ENCODE measurements at places on chromosomes 4 and X. TPM values are rescaled to one million over a fixed set of nuclear protein-coding genes. Genes with fewer than 3 reads are reported as not detected.

GRCh38 chr4:154414796-154415195 lies 76.8 kb downstream of the DCHS2 start:
- H3K27me3 ChIP-seq = no peaks in the 10 kb centered on the region
- no peak overlapping the region for H3K4me3 ChIP-seq
- H3K27ac ChIP-seq = peak overlapping the region; percentile 27
- H3K4me1 ChIP-seq = no peaks in the 10 kb centered on the region

STOX2 gene
- total RNA-seq = 18.2 TPM

- no peak overlapping the region for H3K4me3 ChIP-seq
- no peak for DNase-seq
- H3K27me3 ChIP-seq = no peaks in the 10 kb centered on the region
- no peaks in the 10 kb centered on the region for H3K36me3 ChIP-seq
- no peaks in the 10 kb centered on the region for H3K4me1 ChIP-seq
Observed at GRCh38 chr4:145260091-145260490, 79.7 kb upstream of the OTUD4 start.

GPR50 gene
- 0.82 TPM for total RNA-seq

DNA sequence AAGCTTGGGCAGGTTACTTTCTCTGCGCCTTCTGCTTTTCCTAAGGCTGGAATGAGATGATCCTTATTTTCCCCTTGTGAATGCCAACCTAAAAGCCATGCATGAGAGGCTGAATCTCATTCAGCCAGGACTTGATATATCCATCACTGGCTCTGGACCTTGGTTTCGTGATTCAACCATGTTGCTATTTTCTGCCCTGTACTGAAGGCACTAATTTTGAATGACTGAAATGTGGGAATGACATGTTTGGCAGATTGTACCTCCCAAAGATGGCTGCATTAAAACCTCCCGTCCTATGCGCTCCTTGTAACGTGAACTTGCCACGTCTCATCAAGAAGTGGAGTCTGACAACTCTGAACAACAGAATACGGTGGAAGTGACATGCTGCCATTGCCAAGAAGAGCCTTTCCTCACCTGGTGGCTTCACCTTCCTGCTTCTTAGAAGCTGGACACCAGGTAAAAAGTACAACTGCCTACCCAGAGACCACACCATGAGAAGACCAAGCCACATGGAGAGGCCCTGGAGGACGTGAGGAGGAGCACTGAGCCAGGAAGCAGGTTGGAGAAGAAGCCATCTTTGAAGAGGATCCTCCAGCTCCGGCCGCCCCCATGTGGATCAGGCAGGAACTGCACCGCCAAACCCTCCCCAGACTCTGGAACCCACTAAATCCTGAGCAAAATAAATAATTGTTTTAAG lies 174.5 kb downstream of the NSUN7 start:
- no peak overlapping the region for H3K4me3 ChIP-seq
- peak; percentile 38 for DNase-seq
- H3K27me3 ChIP-seq = no peaks in the 10 kb centered on the region
- H3K36me3 ChIP-seq = no peaks in the 10 kb centered on the region
- no peak overlapping the region for H3K27ac ChIP-seq

- H3K27ac ChIP-seq = no peak overlapping the region
- no peak overlapping the region for H3K4me3 ChIP-seq
- no peak for DNase-seq
- no peaks in the 10 kb centered on the region for H3K4me1 ChIP-seq
- no peaks in the 10 kb centered on the region for H3K36me3 ChIP-seq
Observed at GRCh38 chrX:16577483-16578029, 72.4 kb upstream of the S100G start.

DNA sequence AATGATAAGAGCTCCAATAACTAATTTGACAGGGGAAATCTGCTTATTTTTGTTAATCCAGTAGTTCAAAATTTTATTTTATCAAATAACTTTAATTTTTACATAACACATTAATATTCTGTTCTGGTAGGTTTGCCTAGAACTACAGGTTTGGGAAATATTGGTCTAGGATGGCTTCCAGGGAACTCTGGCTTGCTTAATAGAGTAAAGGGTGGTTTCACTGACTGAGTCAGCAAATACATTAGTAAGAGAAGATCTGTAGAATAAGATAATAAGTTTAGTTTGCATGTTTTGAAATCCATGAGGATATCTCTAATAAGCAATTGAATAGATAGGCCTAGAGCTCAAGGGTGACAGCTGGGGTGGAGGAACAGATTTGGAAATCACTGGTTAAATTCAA lies 500.7 kb downstream of the ZNF674 start:
- no peak for DNase-seq
- no peaks in the 10 kb centered on the region for H3K36me3 ChIP-seq
- no peaks in the 10 kb centered on the region for H3K4me1 ChIP-seq
- no peak overlapping the region for H3K4me3 ChIP-seq
- H3K27me3 ChIP-seq = no peaks in the 10 kb centered on the region
- no peak overlapping the region for H3K27ac ChIP-seq

- H3K4me1 ChIP-seq = no peaks in the 10 kb centered on the region
- peak within 1 kb of the TSS; percentile 35 for H3K4me3 ChIP-seq
- no peak within 1 kb of the TSS for H3K27ac ChIP-seq
- peaks cover 7% of the 10 kb centered on the region for H3K27me3 ChIP-seq
- no peaks in the 10 kb centered on the region for H3K36me3 ChIP-seq
- peak; percentile 20 for DNase-seq
Observed at GRCh38 chr4:73869130-73870055, at the start of gene CXCL1. Gene CXCL1 (plus strand): TSS chr4:73869393. CDS start chr4:73869471, 78 bp downstream.

PPBP gene
- total RNA-seq = not detected

L1CAM gene
- total RNA-seq = 5.1 TPM

DNA sequence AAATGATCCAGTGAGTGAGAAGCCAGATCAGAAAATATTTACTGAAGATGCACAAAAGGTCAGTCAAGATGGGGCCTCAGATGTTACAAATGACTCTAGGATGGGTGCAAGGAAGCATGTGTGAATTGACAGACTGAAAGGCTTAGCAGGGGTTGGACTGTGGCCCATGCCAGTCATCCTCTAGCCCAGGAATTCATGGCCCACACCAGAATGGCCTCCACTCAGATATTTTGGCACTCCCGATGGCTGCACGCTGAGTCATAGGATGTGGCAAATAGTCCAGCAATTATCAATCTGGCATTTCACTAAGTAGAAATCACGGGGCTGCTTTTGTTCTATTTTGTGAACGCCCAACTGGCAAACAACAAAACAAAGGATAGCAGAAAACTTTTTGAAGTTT lies 406.5 kb downstream of the IQCM start:
- no peak overlapping the region for H3K4me3 ChIP-seq
- DNase-seq = no peak
- H3K27ac ChIP-seq = no peak overlapping the region
- no peaks in the 10 kb centered on the region for H3K36me3 ChIP-seq

GRCh38 chr4:38184404-38184803 lies 224.2 kb downstream of the PTTG2 start:
- no peak for DNase-seq
- H3K36me3 ChIP-seq = no peaks in the 10 kb centered on the region
- H3K4me1 ChIP-seq = no peaks in the 10 kb centered on the region
- H3K27me3 ChIP-seq = no peaks in the 10 kb centered on the region

DNA sequence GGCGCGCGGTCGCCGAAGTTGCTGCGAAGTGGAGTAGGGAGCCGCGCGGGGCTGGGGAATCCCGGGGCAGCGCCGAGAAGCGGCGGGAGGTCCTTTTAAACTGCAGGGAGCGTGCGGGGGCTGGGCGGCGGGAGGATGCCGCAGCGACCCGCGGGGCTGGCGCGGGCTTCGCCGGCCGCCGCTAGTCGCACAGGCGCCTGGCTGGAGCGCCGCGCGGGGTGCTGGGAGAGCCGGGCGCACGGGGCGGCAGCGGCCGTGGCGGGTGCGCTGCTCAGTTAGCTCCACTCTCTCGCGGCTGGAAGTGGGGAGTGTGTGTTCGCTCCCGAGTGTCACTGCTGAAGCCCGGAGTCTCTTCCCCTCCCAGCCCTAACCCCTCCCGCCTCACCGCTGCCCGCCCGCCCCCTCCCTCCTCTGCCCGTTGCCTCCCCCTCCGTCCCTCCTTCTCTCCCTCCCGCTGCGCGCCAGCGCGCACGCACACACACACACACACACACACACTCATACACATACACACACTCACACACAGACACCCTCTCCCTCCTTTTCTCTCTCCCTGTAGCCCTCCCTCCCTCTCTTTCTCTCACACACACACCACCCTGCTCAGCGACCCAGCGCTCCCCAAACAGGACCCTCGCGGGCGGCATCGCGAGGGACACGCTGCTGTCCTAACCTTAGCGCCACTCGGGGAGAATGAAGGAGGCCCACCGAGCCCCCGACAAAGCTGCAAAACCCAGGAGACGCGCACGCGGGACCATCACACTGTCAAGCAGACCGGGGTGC lies at the start of gene NDNF:
Gene NDNF (minus strand): TSS at position 312 of the 780 bp plus-strand sequence. CDS start 26,698 bp downstream, outside the sequence.
- no peaks in the 10 kb centered on the region for H3K4me1 ChIP-seq
- peak; percentile 13 for DNase-seq
- H3K27me3 ChIP-seq = no peaks in the 10 kb centered on the region
- peak within 1 kb of the TSS; percentile 55 for H3K27ac ChIP-seq
- no peaks in the 10 kb centered on the region for H3K36me3 ChIP-seq
- peak within 1 kb of the TSS; percentile 49 for H3K4me3 ChIP-seq

GRCh38 chr4:81431971-81432370 lies 39.7 kb downstream of the RASGEF1B start:
- H3K4me1 ChIP-seq = no peaks in the 10 kb centered on the region
- H3K27me3 ChIP-seq = no peaks in the 10 kb centered on the region

GRCh38 chr4:109290918-109291317 lies 11.5 kb downstream of the COL25A1 start:
- no peaks in the 10 kb centered on the region for H3K27me3 ChIP-seq
- H3K4me3 ChIP-seq = no peak overlapping the region

SOD3 gene
- total RNA-seq = 78.6 TPM

- H3K27me3 ChIP-seq = no peaks in the 10 kb centered on the region
- H3K36me3 ChIP-seq = no peaks in the 10 kb centered on the region
- no peak overlapping the region for H3K27ac ChIP-seq
- H3K4me1 ChIP-seq = no peaks in the 10 kb centered on the region
- H3K4me3 ChIP-seq = no peak overlapping the region
Observed at GRCh38 chr4:147780137-147780777, 48.4 kb downstream of the ARHGAP10 start.

GRCh38 chr4:74109870-74110605 lies 11.0 kb upstream of the CXCL2 start:
- no peaks in the 10 kb centered on the region for H3K27me3 ChIP-seq
- no peak overlapping the region for H3K27ac ChIP-seq
- H3K4me3 ChIP-seq = no peak overlapping the region

MUC7 gene
- total RNA-seq = not detected

BRS3 gene
- 0.28 TPM for total RNA-seq

SLITRK2 gene
- not detected for total RNA-seq

CTAG1B gene
- total RNA-seq = not detected

DNA sequence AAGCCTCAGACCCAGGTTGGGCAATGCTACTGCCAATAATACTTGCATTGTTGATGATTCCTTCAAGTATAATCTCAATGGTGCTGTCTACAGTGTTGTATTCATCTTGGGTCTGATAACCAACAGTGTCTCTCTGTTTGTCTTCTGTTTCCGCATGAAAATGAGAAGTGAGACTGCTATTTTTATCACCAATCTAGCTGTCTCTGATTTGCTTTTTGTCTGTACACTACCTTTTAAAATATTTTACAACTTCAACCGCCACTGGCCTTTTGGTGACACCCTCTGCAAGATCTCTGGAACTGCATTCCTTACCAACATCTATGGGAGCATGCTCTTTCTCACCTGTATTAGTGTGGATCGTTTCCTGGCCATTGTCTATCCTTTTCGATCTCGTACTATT lies 7.4 kb downstream of the LPAR4 start:
- no peak overlapping the region for H3K27ac ChIP-seq
- H3K4me1 ChIP-seq = no peaks in the 10 kb centered on the region
- H3K4me3 ChIP-seq = no peak overlapping the region
- H3K36me3 ChIP-seq = no peaks in the 10 kb centered on the region

JADE3 gene
- 6.9 TPM for total RNA-seq

GRCh38 chr4:188154668-188155405 lies 15.6 kb downstream of the TRIML1 start:
- no peaks in the 10 kb centered on the region for H3K4me1 ChIP-seq
- H3K27ac ChIP-seq = no peak overlapping the region
- no peak overlapping the region for H3K4me3 ChIP-seq
- no peak for DNase-seq
- H3K27me3 ChIP-seq = no peaks in the 10 kb centered on the region
- no peaks in the 10 kb centered on the region for H3K36me3 ChIP-seq

COL4A5 gene
- 338 TPM for total RNA-seq

- H3K4me3 ChIP-seq = no peak overlapping the region
- H3K27ac ChIP-seq = no peak overlapping the region
- H3K4me1 ChIP-seq = no peaks in the 10 kb centered on the region
- H3K36me3 ChIP-seq = no peaks in the 10 kb centered on the region
Observed at GRCh38 chr4:130574215-130574614, 1478.3 kb downstream of the C4orf33 start.

DNA sequence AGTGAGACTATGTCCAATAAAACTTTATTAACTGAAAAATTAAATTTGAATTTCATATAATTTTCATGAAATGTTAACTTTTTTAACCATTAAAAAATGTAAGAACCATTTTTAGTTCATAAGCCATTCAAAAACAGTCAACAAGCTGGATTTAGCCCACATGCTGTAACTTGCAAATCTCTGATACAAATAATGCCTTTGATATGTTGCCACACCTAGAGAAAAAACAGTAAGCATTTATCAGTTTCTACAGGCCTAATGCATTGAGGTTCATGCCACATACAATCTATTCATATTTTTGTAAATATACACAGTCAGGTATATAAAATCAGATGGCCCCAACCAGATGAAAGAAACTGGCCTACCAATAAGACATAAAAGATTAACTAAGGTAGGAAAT lies 52.8 kb downstream of the LCORL start:
- no peak overlapping the region for H3K27ac ChIP-seq
- no peaks in the 10 kb centered on the region for H3K4me1 ChIP-seq
- DNase-seq = no peak
- H3K36me3 ChIP-seq = no peaks in the 10 kb centered on the region
- H3K4me3 ChIP-seq = no peak overlapping the region

POU4F2 gene
- total RNA-seq = not detected

DNA sequence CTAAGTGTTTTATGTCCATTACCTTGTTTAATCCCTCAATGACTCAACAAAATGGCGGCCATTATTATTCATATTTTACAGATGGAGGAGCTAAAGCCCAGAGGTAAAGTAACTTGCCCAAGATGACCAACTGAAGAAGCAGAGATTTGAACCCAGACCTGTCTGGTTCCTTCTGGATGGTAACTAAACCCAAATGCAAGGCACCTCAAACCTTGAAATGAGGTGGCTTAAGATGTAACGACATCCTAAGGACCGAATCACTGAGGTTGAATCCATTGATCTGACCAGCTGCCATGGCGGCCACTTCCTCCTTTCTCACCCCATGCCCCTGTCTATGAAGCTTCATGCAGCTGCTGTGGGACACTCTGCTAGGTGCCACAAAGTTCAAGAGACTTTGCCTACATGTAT lies 932 bp downstream of the TLR10 start:
- no peaks in the 10 kb centered on the region for H3K27me3 ChIP-seq
- no peak overlapping the region for H3K4me3 ChIP-seq
- no peaks in the 10 kb centered on the region for H3K36me3 ChIP-seq
- H3K4me1 ChIP-seq = no peaks in the 10 kb centered on the region
- no peak for DNase-seq

DNA sequence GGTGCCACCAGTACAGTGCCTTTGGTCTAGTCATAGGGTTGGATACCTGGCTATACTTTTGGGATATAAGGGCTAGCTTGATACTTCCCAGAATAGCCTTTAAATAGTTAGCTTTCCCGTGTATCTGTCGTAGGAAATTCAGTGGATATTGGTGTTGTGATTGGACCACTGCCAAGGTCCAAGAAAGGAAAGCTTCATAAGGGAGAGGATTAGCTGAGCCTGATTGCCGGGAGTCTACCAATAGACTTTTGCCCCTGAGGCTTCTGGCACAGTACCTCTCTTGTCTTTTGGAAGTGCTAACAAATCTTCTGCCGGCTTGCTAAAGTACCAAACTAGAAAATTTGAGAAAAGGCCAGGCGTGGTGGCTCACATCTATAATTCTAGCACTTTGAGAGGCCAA lies 350.6 kb downstream of the CHIC1 start:
- DNase-seq = no peak
- no peaks in the 10 kb centered on the region for H3K4me1 ChIP-seq
- no peaks in the 10 kb centered on the region for H3K27me3 ChIP-seq
- no peaks in the 10 kb centered on the region for H3K36me3 ChIP-seq

All from uterus (tissue), 4 donors.